ENCODE measurements at places on chromosomes 12 and 14.

- DNase-seq = no peak
These were observed 32.5 kb upstream of the EMP1 start for GRCh38 chr12:13163868-13164635.

DNA sequence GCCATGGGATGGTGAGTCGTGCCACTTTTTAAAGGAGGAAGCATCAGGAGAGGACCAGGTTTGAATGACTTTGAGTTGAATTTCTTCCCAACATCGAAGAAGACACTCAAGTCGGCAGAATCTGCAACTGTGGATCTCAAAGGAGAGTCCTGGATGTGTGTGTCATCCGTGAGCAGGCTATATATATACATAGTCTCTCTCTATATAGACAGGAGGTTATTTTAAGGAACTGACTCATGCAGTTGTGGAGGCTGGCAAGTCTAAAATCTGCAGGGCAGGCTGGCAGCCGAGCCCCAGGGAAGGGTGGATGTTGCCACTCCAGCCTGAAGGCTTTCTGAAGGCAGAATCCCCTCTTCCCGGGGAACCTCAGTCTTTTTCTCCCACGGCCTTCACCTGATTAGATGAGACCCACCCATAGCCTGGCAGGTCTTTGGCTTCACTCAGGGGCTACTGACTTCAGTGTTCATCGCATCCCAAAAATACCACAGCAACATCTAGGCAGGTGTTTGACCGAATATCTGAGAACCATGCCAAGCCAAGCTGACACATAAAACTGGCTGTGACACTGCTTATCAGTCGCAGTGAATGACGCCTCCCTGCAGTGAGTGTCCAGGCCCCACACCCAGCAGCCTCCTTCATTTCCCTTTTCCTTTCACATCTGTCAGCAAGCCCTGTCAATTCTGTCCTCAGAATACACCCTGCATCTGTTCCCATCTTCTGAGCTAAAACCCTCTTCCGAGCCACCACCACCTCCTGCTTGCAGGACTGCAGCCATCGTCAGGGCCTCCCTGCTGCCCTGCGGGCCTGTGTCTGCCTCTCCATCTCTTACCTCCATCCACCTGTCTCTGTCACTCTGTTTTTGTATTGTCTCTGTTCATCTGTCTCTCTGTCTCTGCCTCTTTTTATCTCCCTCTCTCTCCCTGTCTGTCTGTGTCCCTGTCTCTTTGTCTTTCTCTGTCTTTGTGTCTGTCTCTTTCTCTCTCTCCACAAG is 54.0 kb downstream of the ZNF664 start:
- DNase-seq = no peak

DNA sequence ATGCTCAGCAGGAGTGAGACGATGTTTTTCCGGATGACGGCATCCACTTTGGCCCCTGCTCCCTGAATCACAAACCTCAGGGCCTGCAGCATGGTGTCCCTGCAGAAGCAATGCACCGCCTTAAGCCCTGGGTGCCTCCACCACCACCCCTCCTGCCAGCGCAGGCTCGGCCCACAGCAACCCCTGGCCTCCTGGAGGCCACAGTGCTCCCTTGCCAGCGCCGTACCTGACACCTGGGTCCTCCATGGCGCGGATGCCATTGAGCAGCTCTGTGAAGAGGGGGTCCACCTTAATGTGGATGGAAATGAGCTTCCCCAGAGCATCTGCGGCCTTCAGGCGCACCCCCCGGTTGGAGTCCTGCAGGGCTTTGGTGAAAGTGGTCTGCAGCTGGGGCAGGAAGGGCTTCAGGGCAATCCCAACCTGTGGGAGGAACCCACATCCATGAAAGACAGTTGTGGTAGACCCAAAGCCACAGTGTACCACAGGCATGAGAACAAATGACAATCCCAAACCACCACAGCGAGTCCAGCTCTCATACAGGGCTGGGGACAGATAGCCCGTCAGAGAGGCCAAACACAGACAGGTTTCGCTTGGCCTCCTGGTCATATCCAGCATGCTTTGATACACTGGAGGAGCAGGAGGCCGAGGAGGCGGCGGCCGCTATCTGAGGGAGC is 17.9 kb upstream of the RAB35 start:
- DNase-seq = no peak

DNA sequence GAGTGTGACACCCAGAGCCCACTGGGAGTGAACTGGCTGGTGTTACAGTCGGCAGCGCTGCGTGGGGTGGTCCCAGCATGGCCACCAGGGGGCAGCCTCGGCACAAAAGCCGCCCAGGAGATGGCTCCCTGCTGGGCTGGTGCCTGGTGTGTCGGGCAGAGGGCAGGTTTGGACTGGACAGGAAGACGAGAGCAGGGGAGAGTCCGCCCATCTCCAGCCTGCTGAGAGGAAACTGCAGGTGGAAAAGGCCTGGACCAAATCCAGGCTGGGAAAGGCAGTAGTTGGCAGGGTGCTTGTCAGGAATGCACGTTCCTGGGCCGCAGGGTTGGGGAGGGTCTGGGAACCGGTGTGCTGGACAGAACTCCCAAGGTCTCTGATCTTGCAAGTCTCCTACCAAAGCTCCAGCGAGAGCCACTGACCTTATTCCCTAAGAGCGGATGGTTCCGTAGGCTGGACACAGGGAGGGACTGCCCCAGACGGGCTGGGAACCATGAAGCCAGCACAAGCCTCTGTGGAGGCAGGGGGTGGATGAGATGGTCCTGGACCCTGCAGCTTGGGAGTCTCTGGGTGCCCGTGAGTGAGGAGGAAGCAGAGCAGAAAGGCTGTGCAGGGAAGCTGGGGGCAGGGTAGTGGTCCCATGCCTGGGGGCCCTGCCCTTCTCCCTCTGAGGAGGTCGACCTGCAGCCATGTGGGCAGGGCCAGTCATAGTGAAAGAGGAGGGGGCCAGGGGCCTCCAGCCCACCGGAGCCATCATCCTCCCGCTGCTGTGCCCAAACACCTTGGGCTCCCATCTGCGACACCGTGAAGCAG is 1.8 kb downstream of the AHNAK2 start:
- peak; percentile 89 for DNase-seq

DNA sequence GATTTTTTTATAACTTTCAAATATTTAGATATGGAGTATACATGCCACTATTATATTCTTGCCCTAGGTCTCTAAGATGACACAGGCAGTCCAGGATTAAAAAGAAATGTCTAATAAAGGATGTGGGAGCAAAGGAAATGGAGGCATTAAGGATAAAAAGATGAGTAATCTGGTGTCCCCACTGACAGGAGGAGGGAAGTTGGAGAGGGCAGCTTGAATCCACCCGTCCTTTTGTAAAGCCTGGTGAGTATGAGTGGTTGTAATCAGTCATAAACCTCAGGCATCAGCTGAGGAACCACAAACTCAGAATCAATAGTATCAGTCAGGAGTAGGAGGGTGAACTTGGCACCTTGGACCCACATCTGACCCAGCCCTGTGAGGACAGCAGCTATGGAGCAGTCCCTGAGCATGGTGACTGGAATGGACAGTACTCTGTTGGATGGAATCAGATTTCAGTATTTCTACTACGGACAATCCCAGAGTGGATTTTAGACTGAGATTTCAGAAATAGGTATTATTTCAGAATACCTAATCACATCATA is 100.5 kb downstream of the EXOC5 start:
- DNase-seq = no peak

GRCh38 chr12:20624718-20625117 is 70.4 kb upstream of the SLCO1C1 start:
- no peak for DNase-seq

DNA sequence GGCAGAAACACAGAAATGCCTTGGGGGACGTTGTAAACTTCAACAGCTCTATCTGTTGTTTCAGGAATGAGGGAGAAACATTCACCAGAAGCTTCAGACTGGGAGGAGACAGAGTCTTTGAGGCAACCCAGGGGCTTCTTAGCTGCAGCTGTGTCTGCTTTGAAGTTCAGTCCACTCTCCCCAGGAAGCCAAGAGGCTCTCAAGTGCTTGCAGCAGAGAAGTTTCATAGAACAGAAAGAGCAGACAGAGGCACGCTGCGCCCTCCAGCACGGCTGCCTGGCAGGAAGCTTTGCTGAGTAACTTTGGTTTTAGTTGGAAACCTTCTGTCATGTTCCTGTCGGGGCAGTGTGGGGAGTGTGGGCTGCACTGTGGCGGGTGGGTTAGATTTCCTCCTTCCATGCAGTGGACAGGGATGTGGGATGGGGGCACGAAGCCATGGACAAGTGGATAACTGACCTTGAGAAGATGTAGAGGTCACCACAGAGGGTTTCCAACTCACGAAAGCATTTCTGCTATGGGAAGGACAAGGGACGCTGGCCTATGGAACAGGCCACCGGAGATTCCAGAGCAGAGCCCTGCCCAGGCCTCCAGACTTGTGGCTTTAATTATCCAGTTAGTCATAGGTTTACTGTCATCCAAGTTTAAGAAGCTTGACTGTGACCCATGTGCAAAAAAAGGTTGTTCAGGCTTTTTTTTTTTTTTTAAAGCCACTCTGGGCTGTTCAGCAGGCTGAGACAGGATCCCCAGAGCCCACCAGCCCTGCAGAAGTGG is 107.7 kb downstream of the ARF6 start:
- peak; percentile 92 for DNase-seq

GRCh38 chr14:80923368-80923767 is 18.2 kb downstream of the CEP128 start:
- no peak for DNase-seq

DNA sequence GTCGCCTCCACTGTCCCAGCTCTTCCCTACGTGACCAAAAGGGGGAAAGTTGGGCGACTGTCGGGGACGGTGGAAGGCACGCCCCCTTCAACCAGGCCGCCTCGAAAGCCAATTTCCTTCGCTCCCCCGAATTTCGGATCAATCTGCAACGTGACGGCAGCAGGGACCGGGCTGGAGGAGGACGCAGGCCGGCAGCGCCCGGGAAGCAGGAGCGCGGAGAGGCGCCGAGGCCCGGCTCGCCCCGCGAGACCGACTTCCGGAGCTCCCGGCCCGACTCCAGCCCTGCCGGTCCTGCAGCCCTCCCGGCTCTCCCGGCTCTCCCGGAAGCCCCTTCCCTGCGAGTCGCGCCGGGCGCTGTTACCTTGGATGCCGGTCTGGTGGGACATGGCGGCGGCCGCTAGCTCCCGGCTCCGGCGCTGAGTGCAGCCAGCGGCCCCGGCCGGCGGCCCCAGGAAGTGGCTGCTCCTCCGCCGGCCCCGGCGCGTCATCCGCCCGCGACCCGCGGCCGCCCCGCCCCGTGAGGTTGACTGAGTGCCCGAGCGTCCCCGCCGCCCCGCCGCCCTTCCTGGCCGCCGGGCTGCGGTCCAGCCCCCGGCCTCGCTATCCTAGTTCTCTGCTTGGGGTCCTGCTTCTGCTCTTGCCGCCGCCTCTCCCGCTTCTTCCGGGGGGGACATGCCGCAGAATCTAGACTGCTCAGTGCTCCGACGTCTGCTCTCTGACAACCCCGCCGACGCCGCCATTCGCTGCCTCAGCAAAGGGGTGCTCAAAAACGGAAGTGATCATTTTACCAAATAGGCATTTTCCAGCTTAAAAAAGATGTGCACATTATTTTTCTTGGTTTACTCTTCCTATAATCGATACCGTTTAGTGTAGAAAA is at the start of gene TWF1:
TSS of gene TWF1 (minus strand) at position 458 of the 877 bp plus-strand sequence. CDS start at position 386, 72 bp downstream.
- peak; percentile 91 for DNase-seq

Measured in activated CD4-positive, alpha-beta T cell treated with anti-CD3 and anti-CD28 coated beads, Interleukin-10, Interleukin-2, amounts not matched to agents 100 ng/mL and 50 ng/mL, durations not matched to agents 16 hours and 8 hours (primary cell).